ENCODE measurements at places on chromosomes 4 and X.

- no peak for DNase-seq
Observed at GRCh38 chr4:145566086-145566708, 53.0 kb upstream of the MMAA start.

DNA sequence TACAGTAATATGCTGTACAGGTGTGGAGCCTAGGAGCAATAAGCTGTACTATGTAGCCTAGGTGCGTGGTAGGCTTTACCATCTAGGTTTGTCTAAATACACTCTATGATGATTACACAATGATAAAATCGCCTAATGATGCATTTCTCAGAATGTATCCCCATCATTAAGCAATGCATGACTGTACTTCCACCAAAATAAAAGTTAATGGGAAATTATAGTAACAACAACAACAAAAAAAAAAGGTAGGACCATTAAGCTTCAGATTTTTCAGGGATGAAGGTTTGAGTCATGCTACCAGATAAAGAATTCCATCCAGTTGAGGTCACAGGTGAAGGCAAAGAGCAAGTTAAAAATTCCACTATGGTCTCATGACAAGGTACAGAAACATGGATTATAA, 68.2 kb downstream of the MAGEA10 start:
- DNase-seq: no peak

- DNase-seq: no peak
Observed at GRCh38 chr4:4789462-4789861, 70.0 kb upstream of the MSX1 start.

GRCh38 chr4:176273736-176274135, 4.7 kb upstream of the ASB5 start:
- no peak for DNase-seq

DNA sequence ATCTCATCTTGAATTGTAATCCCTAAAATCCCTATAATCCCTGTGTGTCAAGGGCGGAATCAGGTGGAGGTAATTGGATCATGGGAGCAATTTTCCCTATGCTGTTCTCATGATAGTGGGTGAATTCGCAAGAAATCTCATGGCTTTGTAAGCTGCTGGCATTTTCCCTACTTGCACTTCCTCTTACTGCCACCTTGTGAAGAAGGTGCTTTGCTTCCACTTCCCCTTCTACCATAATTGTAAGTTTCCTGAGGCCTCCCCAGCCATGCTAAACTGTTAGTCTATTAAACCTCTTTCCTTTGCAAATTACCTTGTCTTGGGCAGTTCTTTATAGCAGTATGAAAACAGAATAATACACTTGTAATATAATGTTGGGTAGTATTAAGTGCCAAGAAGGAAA, 1087.4 kb upstream of the SLIT2 start:
- DNase-seq: no peak

DNA sequence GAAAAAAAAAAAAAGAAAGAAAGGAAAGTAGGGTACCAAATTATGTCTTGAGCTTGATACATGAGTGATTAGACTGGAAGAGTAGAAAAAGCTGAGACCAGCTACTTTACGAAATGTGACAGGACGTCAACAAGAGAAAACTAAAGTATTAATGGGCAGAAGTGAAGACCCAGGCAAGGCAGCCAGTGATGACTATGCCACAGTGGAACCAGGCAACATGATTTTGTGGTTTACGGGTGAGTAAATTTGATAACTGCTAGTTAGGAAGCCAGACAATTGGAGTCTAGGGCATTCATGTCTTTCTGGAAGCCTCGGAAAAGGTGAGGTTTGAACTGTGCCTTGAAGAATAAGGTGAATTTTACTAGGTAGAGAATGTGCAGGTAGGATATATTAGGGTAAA, 326.4 kb downstream of the TENM3 start:
- no peak for DNase-seq

DNA sequence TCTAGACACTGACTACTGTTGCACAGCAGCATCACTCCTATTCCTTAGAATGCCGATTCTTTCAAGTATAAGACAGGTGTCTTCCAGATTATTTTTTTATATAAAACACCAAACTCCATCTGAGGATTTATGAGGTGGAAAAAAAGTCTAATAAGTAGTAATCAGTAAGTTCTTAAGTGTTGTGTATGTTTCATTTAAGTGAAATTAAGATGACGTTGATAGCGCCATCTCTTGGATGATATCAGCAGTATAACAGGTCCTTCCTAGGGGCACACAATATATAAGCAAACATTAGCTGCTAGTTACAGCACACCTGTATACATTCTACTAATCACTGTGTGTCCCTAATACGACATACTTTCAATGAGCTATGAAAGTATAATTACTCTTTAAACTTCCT, 99.6 kb upstream of the STS start:
- no peak for DNase-seq

- DNase-seq: no peak
Observed at GRCh38 chr4:184143770-184144564, 73.7 kb downstream of the ENPP6 start.

DNA sequence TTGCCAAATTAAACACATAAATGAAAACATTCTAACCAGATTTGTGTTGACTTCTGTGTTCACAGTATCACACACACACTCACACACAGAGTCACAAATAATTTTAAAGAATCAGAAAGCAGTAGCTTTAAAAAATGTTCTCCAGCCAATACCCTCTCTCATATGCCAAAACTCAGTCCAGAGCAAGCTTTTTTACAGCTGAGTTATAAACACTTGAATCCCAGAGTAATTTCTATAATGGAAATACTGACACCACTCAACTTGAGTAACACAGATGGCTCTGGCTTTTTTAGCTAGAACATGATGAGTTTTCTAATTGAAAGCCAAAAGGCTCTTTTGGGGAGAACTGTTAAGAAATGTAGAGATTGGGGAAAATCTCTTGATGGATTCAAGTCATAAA, 100.8 kb downstream of the DOCK11 start:
- DNase-seq: no peak

GRCh38 chrX:42967681-42968300, 189.8 kb upstream of the PPP1R2C start:
- DNase-seq: no peak

GRCh38 chr4:107578321-107578720, 141.7 kb downstream of the PAPSS1 start:
- no peak for DNase-seq

DNA sequence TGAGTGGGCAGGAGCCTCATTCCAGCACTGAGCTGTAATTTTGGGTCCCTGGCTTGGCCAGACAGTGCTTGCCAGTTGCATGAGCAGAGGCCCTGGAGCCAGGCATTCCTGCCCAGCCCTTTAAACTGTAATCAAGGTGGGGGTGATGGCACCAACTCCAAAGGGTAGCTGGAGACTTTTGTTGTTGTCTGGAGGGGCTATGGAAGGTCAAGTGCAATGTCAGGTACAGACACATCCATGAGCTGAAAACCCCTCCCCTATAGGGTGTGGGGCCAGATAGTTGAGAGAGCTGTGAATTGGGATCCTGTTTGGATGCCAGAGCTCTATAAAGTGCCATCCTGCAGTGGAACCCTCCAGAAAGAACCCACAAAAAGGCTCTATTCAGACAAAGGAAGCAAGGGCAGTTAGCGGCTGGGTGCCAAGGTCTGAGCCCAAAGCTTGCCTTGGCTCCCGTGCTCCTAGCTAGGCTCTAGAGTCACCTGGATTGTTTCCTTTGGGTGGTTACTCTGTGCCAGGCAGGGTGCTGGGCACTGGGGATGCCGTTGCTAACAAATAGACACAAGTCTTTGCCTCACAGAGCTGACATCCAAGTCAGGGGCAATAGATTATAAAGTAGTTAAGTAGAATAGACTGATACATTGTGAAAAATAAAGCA, 163.0 kb downstream of the EFNB1 start:
- no peak for DNase-seq

DNA sequence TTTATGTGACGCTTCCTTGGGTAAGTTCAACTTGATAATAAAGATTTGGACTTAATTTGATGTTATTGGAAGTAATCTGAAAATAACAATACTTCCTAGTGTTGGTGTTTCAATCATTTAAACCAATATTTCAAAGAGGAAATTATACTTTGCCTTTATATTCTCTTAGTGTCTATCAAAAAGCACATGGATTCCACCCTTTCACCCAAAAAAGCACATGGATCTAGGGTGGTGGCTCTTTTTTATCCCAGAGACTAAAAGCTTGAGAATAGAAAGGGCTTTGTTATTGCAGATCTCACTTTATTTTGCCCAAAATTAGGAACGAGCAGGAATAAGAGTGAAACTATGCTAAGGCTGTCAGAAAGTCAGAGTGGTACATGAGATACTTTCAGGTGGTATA, 75.1 kb upstream of the RASGEF1B start:
- DNase-seq: no peak

DNA sequence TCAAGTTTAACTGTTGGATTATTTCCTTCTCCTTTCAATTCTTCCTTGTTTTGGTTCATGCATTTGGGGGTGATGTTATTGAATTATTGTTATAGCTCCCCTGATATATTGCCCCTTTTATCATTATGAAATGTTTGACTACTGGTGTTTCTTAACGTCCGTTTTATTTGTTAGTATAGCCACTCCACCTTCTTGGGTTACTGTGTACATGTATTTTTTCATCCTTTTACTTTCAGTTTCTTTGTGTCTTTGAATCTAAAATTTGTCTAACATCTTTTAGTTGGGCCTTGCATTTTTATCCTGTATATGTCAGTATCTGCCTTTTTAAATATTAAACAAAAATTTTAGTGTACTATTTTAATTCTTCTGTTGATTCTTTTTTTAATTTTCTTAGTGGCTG, 88.7 kb downstream of the TNIP2 start:
- DNase-seq: no peak

DNA sequence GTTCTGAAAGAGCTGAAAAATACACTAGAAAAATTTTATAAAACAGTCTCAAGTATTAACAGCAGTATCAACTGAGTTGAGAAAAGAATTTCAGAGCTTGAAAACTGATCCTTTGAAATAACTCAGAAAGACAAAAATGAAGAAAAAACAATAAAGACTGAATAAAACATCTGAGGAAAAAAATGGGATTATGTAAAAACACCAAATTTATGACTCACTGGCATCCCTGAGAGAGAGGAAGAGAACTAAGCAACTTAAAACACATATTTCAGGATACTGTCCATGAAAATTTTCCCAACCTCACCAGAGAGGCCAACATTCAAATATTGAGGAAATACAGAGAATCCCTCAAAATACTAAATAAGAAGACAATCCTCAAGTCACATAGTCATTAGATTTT, 22.9 kb downstream of the PABPC4L start:
- DNase-seq: no peak

DNA sequence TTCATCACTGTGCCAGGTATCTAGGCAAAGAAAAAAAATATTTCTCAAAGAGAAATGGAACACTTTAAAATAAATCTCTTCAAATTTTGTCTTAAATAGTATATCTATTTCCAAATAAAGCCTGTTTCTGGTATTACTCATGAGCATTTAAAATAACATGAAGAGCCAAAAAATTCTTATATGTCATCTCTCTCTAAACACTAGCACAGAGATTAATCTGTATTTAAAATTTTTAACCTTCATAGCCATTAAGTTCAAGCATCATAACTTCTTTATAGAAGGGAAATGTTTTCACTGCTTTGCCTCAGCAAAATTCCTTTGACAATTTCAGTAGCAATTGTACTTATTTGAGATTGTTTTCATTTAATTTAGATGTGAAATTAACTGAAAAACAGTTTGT, 5.1 kb upstream of the CORIN start:
- no peak for DNase-seq

DNA sequence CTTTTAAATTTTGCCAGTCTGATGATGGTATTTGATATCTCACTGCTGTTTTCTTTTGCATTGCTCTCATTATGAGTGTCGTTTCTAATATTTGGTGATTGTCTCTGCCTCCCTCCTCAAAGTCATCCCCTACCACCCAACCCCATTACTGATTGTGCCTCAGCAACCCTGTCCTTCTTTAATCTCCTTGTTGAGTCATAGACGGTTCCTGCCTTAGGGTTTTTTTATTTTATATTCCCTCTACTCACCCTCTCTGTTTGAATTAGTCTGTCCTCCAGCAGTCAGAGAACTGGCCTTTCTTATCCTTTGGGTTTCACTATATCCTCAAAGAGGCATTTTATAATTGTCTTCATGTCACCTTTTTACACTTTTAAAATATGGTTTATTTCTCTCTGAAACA, 409.3 kb upstream of the CPEB2 start:
- no peak for DNase-seq

- DNase-seq: no peak
Observed at GRCh38 chr4:52483186-52483890, 175.8 kb downstream of the USP46 start.

- no peak for DNase-seq
Observed at GRCh38 chr4:70768301-70768948, 46.7 kb downstream of the RUFY3 start.

DNA sequence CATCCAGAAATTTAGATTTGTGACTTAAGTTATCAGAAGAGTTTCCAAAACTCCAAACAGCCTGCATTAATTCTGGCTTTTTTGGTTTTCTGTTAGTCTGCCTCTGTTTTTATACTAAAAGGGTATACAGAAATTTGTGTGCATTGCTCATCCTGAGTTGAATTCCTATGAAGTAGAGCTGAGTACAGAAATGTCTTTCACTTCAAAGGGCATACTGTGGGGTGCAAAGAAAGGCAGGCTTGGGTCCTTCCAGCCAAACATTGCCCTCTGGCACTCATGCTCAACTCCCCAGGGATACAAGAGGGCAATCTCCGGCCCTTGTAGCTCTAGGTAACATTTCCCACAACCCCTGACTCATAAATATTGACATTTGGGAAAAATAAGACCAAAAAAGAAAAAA, 27.6 kb upstream of the TMEM184C start:
- DNase-seq: no peak

DNA sequence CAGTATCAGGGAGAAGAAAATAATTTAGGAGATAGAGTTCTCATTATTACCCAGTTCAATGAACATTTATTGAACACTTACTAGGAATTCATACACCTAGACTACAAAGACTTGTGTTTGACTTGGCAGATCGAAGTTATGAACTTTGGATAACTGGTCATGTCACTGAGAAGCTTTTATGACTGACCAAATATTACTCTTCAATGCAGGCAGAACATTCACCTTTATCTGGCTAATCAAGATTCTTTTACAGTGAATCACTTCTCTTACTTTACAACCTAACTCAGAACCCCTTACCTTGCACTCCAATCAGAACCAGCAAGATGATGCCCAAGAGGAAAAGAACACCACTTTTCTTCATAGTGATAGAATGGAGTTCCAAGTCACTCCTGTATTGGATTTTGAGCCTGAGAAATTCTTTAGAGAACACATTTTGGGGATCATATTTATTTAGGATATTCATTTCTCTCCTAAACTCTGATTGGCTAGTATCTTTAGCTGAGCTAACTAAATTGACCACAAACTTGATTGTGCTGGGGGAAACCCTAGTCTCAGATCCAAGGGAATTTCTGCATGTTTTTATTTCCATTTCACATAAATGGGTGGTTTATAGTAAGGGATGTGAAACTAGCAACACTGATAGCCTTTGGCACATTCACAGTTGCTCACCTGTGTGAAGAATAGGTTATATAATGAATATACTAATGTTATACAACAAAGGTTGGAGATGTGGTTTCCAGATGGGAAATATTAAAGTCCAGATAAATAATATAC, at the start of gene CXCL9:
Gene CXCL9, minus strand, starts transcription at position 421 of the 774 bp plus-strand sequence. Its CDS starts 60 bp downstream, at position 361.
- DNase-seq: no peak
